ENCODE measurements at places on chromosomes 1 and 21. TPM values are rescaled to one million over a fixed set of nuclear protein-coding genes. Genes with fewer than 3 reads are reported as not detected.

DNA sequence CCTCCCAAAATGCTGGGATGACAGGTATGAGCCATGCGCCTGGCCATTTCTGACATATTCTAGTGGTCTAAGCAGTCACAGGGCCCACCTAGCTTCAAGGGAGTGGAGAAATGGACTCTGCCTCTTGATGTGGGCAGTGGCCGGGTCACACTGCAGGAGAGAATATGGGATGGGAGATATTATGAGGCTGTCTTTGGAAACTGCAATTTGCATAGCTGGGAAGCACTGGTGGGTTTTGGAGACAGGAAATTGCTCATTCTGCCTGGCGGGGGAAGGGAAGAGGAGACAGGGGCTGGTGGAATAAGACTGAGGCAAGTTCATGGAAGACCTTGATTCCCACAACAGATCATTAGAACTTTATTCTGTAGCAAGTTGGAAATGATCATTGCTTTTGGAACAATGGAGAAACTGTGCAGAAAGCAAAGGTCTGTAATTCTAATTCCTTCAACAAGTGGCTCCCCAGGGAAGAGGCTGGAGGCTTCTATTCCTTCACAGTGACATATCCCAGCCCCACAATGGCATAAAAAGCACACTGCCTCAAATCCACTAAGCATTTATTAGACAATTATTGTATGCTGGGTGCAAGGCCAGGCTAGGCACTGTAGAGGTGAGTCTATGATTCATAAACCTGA, 10.5 kb downstream of the NCMAP start:
- DNase-seq: no peak

The PTPRF gene
- total RNA-seq: 160 TPM

GRCh38 chr1:172252321-172252720, 168.2 kb upstream of the C1orf105 start:
- no peak for DNase-seq

DNA sequence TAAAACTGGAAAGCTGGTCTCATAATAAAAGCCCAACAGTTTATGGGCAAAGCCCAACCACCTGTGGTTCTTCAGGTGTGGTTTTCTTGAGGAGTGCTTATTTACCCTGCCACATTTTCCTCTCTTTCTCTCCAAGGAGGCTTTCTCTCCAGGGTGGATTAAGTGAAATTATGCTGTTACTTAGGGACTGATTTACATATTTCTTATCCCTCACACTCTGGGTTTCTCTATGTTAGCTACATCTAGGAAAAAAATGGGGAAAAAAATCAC, 4.8 kb downstream of the TBX19 start:
- peak; percentile 58 for DNase-seq

GRCh38 chr1:31425301-31426081, 12.5 kb downstream of the SERINC2 start:
- DNase-seq: no peak

DNA sequence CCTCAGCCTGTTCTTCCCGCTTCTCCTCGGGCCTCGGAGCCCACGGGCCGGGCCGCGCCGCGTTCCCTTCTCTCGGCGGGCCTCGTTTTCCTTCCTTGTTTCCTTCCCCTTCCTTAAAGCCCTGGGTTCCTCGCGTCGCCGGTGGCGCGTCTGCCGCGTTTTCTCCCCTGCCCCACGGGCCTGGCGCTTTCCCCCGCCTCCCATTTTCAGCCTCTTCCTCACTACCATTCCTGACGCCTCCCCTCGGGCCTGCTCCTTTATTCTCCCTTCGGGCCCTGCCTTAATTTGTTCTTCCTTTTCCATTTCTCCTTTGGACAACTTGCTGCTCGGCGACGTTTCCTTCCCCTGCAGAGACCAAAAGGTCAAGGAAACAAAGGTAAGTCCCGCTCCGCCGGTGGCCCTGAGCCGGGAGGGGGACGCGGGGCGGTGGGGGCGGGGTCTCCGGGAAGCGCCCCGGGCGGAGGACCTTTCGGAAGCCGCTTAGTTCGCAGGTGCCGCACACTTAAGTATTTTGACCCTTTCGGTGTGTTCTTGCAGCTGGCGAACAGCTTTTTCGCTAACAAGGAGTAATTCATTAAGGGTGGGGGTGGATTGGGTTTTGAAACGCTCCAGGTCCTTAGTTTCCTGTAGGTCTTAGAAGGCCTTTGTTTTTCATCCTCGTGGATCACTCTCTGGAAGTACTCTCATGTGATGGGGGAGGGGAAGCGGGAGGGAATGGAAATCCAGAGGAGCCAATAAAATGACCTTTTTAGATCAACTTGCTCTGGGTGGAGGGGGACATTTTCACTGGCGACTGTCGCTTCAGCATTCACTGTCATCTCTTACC, 780 bp downstream of the YTHDF2 start:
- peak; percentile 67 for DNase-seq

DNA sequence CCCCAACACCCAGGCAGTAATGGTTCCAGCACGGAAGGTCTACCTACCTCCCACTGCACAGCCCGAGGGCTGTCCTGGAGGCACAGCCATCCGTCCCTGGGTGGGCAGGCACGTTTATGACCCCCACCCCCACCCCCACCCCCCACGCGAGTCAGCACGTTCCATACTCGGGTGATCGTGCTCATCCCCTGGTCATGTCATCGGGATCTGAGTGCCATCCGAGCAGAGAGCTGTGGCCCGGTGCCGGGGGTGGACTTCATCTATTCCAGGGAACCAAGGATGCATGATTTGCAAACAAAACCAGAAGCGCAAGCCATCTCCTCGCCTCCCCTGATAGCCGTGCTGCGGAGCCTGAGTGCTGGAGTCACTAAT, 1.1 kb downstream of the TSPEAR start:
- DNase-seq: no peak

DNA sequence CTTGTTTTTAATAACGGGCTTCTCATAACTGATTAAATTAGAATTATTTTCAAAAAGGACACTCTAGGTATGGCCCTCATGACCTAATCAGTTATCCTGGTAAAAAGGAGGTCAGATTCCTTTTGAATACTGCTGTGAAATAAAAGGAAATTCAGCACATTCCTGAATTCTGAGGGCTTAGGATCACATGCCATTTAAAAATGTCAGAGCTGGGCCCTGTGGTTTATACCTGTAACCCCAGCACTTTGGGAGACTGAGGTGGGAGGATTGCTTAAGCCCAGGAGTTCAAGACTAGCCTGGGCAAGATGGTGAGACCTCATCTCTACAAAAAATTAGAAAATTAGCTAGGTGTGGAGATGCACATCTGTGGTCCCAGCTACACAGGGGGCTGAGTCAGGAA, 18.0 kb upstream of the RABGGTB start:
- DNase-seq: no peak

GRCh38 chr1:8846263-8846662, 28.8 kb upstream of the RERE start:
- no peak for DNase-seq

The MIXL1 gene
- not detected for total RNA-seq

DNA sequence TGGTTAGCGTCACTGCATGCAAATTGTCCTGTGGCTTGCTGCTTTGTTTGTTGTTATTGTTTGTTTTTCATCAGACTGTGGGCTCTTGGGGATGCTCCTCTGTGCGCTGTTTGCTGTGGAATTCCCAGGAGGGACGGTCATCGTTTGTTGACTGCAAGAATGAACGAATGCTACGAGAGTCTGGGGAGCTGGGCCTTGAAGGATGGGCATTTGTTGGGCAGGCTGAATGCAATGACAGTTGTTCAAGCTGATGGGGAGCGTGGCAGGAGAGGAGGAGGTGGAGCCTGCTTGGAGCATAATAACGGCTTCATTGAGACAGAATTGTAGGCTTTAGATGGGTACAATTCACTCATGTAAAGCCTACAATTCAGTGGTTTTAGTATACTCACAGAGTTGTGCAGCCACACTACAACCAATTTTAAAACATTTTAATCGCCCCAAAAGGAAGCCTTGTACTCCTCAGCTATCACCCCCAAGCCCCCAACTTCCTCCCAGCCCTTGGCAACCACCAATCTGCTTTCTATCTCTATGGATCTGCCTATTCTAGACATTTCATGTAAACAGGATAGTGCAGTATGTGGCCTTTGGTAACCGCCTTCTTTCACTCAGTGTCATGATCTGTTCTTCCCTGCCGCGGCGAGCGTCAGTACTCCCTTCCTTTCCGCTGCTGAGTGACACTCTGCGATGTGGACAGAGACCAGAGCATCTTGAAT, 190.2 kb downstream of the CAMTA1 start:
- DNase-seq: peak; percentile 80

The CACHD1 gene
- 49.6 TPM for total RNA-seq

The ERO1B gene
- total RNA-seq: 15.3 TPM

DNA sequence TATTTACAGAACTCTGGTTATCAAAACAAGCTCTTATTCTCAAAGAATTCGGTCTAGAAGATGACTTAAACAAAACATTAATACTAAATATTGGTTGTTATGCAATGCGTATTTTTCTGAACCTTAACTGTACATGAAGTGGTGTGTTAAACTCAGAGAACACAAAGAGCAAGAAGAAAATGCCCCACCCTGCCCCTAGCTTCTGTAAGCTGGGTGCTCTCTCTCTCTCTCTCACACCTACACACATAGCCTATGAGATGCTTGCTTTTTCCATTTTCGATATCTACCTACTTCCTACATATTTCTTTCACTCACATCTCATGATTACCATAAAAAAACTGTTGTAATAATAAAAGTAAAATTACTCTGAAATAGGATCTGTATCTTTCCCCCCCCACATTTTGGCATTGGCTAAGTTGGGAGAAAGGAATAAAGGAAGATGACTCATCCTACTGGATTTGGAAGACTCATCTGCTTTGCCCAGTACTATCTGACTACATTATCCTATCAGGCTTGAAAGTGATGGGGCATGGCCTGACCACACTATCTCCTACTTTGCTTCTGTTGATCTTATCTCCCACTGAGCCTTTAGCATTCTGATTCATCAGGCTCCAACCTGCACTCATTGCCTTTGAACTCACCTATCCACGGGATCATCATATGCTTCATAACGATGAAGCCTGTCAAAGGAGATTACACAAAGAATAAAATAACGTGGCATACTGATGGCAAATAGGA, 2.9 kb downstream of the CRYZ start:
- no peak for DNase-seq

DNA sequence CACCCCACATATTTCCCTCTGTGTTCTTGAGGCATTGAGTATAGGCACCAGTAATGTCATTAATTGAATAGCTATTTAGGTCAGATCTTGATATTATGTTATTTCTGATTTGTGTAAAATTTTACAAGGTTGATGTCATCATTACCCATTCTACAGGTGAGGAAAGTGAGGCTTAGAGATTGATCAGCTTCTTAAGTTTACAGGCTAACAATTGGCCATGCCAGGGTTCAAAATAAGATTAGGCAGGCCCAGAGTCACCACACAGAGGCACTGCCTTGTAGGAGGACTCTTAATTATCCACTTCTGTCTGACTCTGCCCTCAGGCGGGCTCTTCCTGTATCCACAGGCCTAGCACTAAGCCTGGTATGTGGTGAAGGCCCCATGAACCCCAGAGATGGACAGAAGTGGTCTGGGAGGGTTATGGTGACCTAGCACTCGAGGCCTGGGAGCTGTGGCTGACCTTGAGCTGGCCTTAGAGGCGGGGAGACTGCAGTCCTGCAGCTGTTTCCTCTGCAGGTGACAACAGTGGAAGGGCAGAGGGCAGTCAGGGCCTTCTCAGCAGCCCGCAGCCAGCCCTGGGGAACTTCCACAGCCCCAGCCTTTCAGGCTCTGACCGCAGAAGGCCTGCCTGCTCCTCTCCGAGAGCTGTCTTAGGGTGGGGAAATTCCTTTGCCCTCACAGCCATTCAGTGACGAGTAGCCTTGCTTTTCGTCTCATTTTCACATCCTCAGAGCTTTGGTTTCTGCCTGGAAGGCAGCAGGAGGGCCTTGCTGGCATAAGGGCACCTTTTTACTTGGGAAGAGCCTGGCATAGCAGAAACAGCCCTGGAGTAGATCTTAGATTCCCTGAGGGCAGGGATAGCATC, 12.2 kb downstream of the ZDHHC18 start:
- no peak for DNase-seq

GRCh38 chr1:89692601-89693521, 59.9 kb downstream of the LRRC8C start:
- no peak for DNase-seq

DNA sequence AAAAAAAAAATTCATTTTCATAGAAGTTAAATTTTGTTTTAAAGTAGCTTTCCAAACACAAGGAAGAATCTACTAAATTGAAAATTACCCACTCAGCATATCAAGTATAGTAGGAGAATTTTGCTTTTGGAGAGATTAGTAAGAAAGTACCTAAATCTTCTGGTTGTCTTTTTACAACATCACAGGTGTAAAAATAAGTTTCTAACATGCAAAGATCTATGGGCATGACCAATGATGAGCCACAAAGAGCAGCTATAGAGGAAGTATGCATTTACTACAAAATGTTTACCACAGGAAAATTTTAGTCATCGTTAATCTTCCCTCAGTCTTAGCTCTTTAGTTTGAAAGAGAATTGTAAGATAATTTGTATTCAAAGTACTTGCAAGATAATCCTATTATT, 28.1 kb downstream of the ANGPTL3 start:
- no peak for DNase-seq

GRCh38 chr1:9877962-9878361, 32.1 kb downstream of the CTNNBIP1 start:
- DNase-seq: no peak

DNA sequence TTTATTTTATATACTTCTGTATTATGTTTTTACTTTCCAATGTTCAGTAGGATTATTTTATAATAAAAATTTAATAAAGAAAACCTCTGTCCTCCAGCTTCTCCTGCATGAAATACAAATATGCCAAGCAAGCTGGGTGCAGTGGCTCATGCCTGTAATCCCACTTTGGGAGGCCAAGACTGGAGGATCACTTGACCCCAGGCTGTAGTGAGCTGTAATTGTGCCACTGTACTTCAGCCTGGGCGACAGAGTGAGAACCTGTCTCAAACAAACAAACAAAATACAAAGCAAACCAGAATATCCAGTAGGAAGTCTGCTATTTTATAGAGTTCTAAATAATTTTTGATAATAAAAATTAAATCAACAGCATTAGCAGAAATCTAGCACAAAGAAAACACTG, 168.8 kb downstream of the EIF4G3 start:
- DNase-seq: no peak

The SLC1A7 gene
- 0.61 TPM for total RNA-seq

The SERTAD4 gene
- 3.4 TPM for total RNA-seq

The SYNJ1 gene
- total RNA-seq: 17.5 TPM
